ENCODE measurements at places on chromosomes 13 and 19. TPM values are rescaled to one million over a fixed set of nuclear protein-coding genes. Genes with fewer than 3 reads are reported as not detected.

DNA sequence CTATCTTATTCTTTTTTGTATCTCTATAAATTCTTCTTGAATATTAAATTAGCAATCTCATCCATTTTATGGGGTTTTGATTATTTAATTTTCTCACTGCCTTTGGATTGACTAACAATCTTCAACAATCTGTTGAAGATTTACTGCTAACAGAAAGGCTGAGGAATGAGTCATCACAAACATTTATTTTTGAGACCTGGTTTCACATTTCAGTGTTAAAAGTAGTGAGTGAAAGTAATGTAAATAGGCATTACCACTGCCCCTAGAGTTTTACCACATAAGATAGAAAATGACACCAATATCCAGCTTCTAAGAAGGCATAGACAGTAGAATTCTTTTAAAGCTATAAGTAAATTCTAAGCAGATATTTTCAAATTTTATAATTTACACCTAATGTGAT lies 472.8 kb downstream of the OLFM4 start:
- no peak for DNase-seq

DNA sequence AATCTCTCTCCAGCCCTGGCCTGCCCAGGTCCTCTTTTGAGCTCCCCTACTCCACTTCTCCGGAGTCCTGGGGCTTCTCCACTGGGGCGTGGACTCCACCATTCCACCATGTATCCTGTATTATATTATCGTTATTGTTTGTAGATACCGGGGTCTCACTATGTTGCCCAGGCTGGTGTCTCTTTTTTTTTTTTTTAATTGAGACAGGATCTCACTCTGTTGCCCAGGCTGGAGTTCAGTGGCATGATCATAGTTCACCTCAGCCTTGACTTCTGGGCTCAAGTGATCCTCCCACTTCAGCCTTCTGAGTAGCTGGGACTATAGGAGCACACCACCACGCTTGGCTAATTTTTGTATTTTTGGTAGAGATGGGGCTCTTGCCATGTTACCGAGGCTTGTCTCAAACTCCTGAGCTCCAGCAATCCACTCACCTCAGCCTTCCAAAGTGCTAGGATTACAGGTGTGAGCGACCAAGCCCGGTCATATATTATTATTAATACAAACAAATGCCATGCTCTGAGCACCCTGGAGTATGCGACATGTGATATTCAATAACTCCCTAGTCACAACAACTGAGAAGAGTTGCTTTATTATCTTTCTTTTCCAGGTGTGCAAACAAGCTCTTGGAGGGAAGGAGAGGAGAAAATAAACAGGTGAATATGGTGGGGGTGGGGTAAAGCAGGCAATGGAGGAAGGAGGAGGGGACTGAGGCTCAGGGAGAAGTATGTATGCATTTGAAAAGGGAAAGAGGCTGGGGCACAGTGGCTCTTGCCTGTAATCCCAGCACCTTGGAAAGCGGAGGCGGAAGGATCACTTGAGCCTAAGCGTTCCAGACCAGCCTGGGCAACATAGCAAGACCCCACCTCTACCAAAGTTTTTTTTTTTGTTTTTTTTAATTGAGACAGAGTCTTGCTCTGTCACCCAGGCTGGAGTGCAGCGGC lies 2.8 kb upstream of the CERS4 start:
- no peak for DNase-seq

GRCh38 chr19:4415352-4415751 lies 12.9 kb downstream of the CHAF1A start:
- DNase-seq, result no peak

- no peak for DNase-seq
Measured at GRCh38 chr13:105395041-105395440, 1140.4 kb downstream of the EFNB2 start.

The KIR2DL1 gene
- total RNA-seq, result not detected
